ENCODE measurements at places on chromosomes 4 and X. TPM values are rescaled to one million over a fixed set of nuclear protein-coding genes. Genes with fewer than 3 reads are reported as not detected.

GRCh38 chrX:37854148-37854547 lies 6.8 kb upstream of the DYNLT3 start:
- no peak for DNase-seq

- peak; percentile 3 for DNase-seq
Observed at GRCh38 chr4:136863756-136864155, 668.5 kb downstream of the PCDH18 start.

- no peak for DNase-seq
Observed at GRCh38 chr4:12595986-12596385, 888.2 kb downstream of the RAB28 start.

- no peak for DNase-seq
Observed at GRCh38 chr4:152512483-152512882, 23.4 kb downstream of the FBXW7 start.

- peak; percentile 32 for DNase-seq
Observed at GRCh38 chr4:1356181-1356998, 9.4 kb downstream of the UVSSA start.

- no peak for DNase-seq
Observed at GRCh38 chrX:77003956-77004355, 443.2 kb upstream of the FGF16 start.

LEF1 gene
- 0.56 TPM for total RNA-seq

NWD2 gene
- total RNA-seq, result not detected

PRRG1 gene
- total RNA-seq, result 16.1 TPM

ELK1 gene
- 14.2 TPM for total RNA-seq

DCX gene
- total RNA-seq, result not detected

VSIG4 gene
- total RNA-seq, result not detected

FOXR2 gene
- not detected for total RNA-seq

SLC16A2 gene
- 5.3 TPM for total RNA-seq

Measured in IMR-90 (cell line).